ENCODE measurements at places on chromosomes 6 and 20.

- DNase-seq: no peak
These were observed 2.1 kb upstream of the TNFAIP3 start for GRCh38 chr6:137864812-137865508.

- DNase-seq: no peak
These were observed 28.2 kb downstream of the SUN5 start for GRCh38 chr20:32975698-32976674.

DNA sequence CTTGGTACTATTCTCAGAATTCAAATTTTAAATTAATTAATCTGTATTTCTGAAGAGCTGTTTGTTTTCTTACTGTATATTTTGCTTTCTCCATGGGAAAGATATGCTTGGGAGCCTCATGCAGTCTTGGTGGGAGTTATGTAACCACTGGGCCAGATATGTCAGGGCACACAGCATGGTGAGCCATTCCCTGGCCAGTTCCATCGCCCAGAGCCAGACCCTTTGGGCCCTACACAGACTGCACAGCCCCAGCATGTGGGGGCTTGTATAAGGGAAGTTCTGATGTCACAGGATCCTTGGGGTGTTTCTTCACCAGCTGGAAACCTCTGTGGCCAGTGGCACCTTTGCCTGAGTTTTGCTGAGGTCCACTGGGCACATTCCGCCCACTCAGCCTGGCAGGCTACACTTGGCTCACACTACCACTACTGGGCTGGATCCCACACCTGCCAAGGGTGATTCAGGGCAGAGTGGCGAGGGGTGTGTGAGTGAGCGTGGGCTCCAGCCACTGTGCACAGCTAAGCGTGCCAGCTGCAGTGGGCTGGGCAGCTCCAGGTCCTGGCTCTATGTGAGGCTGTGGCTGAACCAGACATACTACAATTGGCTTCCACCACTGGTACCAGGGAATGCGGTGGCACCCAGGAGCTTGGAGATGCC lies 293.5 kb downstream of the ARHGAP18 start:
- no peak for DNase-seq

- no peak for DNase-seq
These were observed 23.9 kb upstream of the CD164 start for GRCh38 chr6:109406196-109406595.

- DNase-seq: no peak
These were observed 67.6 kb upstream of the BACH2 start for GRCh38 chr6:90364286-90364685.

Data from HT-29 (cell line).